CD14-positive monocyte (primary cell): ENCODE measurements at places on chromosomes 1 and 21. TPM values are rescaled to one million over a fixed set of nuclear protein-coding genes. Genes with fewer than 3 reads are reported as not detected.

DNA sequence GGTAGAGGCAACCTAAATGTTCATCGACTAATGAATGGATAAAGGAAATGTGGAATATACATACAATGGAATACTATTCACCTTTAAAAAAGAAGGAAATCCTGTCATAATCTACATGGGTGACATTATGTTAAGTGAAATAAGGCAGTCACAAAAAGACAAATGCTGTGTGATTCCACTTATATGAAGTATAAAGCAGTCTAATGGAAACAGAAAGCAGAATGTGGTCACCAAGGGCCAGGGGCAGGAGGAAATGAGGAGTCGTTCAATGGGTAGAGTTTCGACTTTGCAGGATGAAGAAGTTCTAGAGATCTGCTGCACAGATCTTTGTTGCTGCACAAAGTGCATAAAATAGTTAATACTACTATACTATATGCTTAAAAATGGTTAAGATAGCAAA is 7.8 kb downstream of the DIPK1A start:
- H3K27ac ChIP-seq: no peak overlapping the region
- no peak overlapping the region for H3K4me3 ChIP-seq
- H3K27me3 ChIP-seq: no peaks in the 10 kb centered on the region
- DNase-seq: peak; percentile 40

DNA sequence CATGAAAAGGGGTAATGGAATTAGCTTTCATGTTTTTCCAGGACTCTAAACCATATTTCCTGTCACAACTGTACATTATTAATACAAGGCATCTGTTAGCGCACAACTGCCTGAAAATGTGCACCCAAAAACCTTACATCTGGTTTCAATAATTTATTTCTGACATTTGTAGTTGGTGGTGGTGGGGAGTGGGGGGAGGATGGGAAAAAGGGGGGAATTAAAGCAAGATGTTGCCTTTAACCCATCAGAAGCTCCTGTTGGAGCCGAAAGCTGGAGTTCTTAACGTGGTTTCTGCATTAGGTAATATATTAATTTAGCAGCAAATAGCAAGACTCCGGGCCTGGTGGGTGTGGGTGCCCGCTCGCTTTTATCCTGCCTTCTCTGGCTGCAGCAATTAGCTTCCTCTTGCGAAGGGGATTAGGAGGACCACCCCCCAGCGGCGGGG is 36.9 kb upstream of the HHAT start:
- H3K27ac ChIP-seq: no peak overlapping the region
- no peaks in the 10 kb centered on the region for H3K36me3 ChIP-seq
- DNase-seq: no peak
- H3K4me1 ChIP-seq: peaks cover 6% of the 10 kb centered on the region
- H3K27me3 ChIP-seq: peaks cover 46% of the 10 kb centered on the region
- H3K4me3 ChIP-seq: no peak overlapping the region

GRCh38 chr1:6519935-6520671 is 28.6 kb upstream of the PLEKHG5 start:
- H3K4me1 ChIP-seq: no peaks in the 10 kb centered on the region
- DNase-seq: no peak
- H3K36me3 ChIP-seq: peaks cover 10% of the 10 kb centered on the region

DNA sequence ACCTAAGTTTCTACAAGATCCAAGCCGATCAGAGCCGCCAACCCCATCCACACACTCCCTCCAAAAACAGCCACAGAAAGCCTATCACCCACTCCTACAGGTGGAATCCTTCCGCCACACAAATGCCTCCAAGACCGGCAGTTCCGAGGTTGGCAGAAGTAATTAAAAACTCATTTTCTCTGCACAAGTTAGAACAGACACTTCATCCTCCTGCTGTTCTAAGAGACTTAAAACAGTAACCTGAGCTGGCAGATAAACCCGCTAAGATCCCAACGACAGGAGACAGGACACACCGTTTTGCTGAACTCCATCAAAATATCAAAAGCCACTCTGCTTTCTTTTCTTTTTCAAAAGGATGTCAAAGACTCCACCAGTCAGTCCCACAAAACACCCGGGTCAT is 2.8 kb downstream of the SSBP3 start:
- no peak overlapping the region for H3K4me3 ChIP-seq
- H3K27ac ChIP-seq: no peak overlapping the region
- no peak for DNase-seq
- peaks cover 45% of the 10 kb centered on the region for H3K36me3 ChIP-seq
- H3K27me3 ChIP-seq: peaks cover 8% of the 10 kb centered on the region

- DNase-seq: no peak
- no peaks in the 10 kb centered on the region for H3K27me3 ChIP-seq
- H3K27ac ChIP-seq: no peak overlapping the region
- H3K4me1 ChIP-seq: no peaks in the 10 kb centered on the region
- no peak overlapping the region for H3K4me3 ChIP-seq
Measured at GRCh38 chr1:108016451-108016920, 51.5 kb upstream of the VAV3 start.

GRCh38 chr21:21029164-21029563 is 31.0 kb downstream of the NCAM2 start:
- H3K4me1 ChIP-seq: peaks cover 26% of the 10 kb centered on the region
- no peaks in the 10 kb centered on the region for H3K27me3 ChIP-seq
- no peak for DNase-seq

GRCh38 chr1:225483818-225484656 is 56.2 kb upstream of the LBR start:
- DNase-seq: no peak
- no peaks in the 10 kb centered on the region for H3K4me1 ChIP-seq
- H3K4me3 ChIP-seq: no peak overlapping the region
- H3K27me3 ChIP-seq: no peaks in the 10 kb centered on the region
- H3K36me3 ChIP-seq: no peaks in the 10 kb centered on the region

DNA sequence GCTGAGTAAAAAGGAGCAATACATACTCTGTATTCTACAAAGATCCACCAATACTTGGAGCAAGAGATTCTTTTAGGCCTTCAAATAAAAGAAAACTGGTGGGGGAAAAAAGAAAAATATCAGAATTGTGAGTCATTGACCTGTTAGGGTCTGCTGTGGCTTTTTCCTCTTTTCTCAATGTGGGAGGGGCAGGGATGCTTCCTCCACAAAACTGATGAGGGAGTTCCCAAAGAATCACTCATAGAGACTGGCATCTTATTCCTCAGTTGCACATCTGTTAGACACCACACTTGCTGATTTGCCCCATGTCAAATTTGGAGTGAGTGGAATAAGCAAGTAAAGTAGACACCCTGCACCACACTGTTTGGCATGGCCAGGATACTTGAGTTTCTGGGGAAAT is 16.6 kb downstream of the C1orf141 start:
- H3K4me3 ChIP-seq: no peak overlapping the region
- H3K4me1 ChIP-seq: no peaks in the 10 kb centered on the region
- no peaks in the 10 kb centered on the region for H3K27me3 ChIP-seq
- DNase-seq: no peak
- no peak overlapping the region for H3K27ac ChIP-seq
- H3K36me3 ChIP-seq: no peaks in the 10 kb centered on the region

- no peak overlapping the region for H3K27ac ChIP-seq
- no peak for DNase-seq
- H3K4me3 ChIP-seq: no peak overlapping the region
- no peaks in the 10 kb centered on the region for H3K4me1 ChIP-seq
- H3K27me3 ChIP-seq: no peaks in the 10 kb centered on the region
Measured at GRCh38 chr1:240820816-240821215, 208.9 kb upstream of the GREM2 start.

DNA sequence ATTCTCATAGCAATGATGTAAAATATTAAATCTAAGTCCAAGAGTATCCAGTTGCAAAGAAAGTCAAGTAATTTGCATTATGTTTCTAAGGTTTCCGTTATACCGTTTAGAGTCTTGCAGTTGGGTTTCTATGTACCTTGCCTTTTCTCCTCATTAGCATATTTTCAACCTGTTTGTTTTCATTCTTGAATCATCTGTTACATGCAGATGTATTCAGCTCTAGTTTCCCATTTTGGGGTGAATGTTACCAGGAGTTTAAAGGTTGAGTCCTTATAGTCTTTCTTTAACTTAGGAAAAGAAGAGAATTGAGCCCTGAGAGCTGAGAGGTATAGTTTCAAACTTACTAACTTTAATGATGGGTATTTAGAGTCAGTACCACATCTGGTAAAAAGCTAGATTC is 139.9 kb downstream of the NFIA start:
- H3K36me3 ChIP-seq: no peaks in the 10 kb centered on the region
- H3K27me3 ChIP-seq: no peaks in the 10 kb centered on the region
- no peak overlapping the region for H3K27ac ChIP-seq
- H3K4me1 ChIP-seq: no peaks in the 10 kb centered on the region
- no peak overlapping the region for H3K4me3 ChIP-seq
- no peak for DNase-seq

DNA sequence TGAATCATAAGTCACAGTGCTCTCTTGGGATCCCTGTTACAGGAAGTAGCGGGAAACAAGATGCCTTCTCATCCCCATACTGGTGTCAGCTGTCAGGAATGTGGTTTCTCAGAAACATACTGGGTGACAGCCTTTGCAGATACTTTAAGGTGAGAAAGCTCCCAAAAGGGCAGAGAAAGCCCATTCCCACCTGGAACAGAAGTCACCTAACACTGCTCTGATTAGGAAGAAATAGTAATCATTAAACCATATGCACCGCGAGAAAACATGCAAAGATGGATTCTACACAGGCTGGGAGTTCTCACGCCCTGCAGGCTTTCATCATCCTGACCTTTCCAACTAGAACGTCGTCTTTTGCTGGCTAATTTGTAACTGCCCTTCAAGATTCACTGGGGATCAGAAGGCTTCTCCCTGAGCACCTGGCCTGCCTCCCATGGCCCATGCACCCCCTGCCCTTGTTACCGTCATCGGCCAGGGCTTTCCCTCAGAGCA is 46.2 kb upstream of the SLC44A3 start:
- no peaks in the 10 kb centered on the region for H3K36me3 ChIP-seq
- peaks cover 26% of the 10 kb centered on the region for H3K4me1 ChIP-seq
- H3K4me3 ChIP-seq: no peak overlapping the region
- peak; percentile 44 for DNase-seq
- H3K27me3 ChIP-seq: no peaks in the 10 kb centered on the region

DNA sequence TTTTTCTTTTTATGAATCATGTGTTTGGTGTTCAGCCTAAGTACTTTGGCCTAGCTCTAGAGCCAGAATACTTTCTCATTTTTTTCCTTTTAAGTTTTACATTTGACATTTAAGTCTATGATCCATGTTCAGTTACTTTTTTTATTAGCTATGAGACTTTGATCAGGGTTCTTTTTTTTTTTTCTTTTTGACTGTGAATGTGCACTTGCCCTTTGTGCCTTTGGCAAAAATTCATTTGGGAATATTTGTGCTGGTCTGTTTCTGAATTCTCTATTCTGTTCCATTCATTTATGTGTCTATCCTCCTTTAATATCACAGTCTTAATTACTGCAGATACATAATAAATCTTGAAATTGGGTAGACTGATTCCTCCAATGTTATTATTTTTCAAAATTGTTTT is 93.8 kb downstream of the MAP3K21 start:
- no peak for DNase-seq
- no peaks in the 10 kb centered on the region for H3K4me1 ChIP-seq
- no peak overlapping the region for H3K4me3 ChIP-seq

DNA sequence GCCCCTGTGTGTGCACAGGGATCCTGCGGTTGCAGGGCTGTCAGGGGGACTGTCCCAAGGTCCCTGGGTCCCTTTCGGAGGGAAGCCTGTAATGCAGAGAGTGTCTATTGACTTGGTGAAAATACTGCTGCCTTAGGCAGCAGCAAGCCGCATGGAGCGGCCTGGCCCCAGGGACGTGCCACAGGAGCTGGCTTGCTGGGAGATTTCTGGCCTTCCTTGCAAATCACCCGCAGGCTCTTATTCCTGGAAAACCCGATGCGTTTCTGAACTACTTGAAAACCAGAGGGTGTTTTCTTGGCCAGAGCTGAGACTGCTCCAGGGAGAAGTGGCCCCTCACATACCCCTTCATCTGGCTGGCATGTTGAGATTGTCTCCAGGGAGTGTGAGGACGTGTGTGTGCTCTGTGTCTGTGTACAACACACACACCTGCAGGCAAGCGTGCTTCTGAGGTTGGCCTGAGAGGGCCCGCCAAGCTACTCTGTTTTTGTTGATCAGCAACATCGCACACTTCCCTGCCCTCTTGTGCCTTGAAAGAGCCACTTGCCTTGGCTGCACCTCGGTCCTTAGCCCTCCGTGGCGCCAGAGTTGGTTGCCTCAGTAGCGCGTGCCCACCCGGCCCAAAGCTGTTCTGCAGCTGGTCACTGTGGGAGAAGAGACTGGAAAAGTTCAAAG is 10.5 kb downstream of the PRDM16 start:
- no peak overlapping the region for H3K27ac ChIP-seq
- no peak for DNase-seq
- no peaks in the 10 kb centered on the region for H3K4me1 ChIP-seq
- no peaks in the 10 kb centered on the region for H3K36me3 ChIP-seq

DNA sequence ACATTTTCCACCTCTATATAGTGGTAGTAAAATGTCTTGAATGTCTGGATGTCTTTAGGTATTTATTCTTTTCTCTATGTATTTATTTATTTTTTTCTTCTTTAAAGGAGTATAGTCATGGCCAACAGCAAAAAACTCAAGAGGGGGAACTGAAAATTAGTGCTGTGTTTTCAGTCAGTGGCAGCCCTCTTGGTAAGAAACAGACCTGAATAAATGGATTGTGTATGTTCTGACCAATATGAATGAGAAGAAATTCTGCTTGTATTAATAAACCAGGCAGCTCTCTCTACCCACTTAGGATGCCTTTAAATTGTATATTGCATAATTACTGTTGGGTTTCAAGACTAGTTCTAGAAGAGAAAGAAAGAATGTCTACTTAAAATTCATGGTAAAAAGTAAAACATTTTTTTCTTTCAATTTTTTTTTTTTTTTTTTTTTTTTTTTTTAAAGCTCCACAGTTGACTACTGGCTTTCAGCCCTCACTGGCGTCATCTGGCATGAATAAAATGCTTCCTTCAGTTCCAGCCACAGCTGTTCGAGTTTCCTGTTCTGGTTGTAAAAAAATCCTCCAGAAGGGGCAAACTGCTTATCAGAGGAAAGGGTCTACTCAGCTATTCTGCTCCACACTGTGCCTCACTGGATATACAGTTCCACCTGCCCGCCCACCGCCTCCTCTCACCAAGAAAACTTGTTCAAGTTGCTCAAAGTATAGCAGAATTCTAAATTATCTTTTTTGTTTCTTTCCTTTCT is 101.6 kb downstream of the ZMYM4 start:
- no peak for DNase-seq
- H3K4me1 ChIP-seq: peaks cover 16% of the 10 kb centered on the region
- no peaks in the 10 kb centered on the region for H3K27me3 ChIP-seq
- no peak overlapping the region for H3K4me3 ChIP-seq
- H3K36me3 ChIP-seq: peaks cover 3% of the 10 kb centered on the region

DNA sequence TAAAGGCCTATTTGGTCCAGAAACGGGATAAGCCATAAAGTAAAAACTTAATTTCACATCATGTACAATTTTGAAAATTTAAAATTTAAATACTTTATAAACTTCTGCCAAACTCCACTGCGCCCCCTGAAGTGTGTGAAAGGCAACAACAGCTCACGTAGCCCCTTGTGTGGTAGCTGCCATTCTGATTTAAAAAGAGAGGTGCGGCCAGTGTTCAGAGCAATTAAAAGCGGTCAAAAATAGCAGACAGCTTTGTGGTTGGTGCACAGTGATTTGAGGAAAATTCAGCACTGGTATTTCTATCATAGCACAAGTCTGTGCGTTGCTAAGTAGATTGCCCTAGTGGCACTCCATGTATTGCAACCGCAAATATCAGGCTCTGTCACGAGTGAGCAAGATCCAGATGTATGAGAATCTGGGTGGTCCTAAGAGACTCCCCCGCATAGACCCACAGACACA is 122.5 kb downstream of the ATG4C start:
- no peak for DNase-seq
- H3K27ac ChIP-seq: no peak overlapping the region
- no peaks in the 10 kb centered on the region for H3K27me3 ChIP-seq
- no peaks in the 10 kb centered on the region for H3K4me1 ChIP-seq

The TAL1 gene
- 0.50 TPM for polyA plus RNA-seq

The UQCRHL gene
- polyA plus RNA-seq: 0.39 and 1.3 TPM in 2 replicates

The CD1B gene
- 1.5 and 2.3 TPM in 2 replicates for polyA plus RNA-seq

The FCN3 gene
- not detected for polyA plus RNA-seq

The FAM72B gene
- 0.66 and 2.7 TPM in 2 replicates for polyA plus RNA-seq

The LEPROT gene
- polyA plus RNA-seq: 20.6 and 56.3 TPM in 2 replicates

The OLFML3 gene
- 0.28 TPM for polyA plus RNA-seq

The TSSK3 gene
- polyA plus RNA-seq: 0.35 TPM
